ENCODE measurements at places on chromosomes 2 and 18. TPM values are rescaled to one million over a fixed set of nuclear protein-coding genes. Genes with fewer than 3 reads are reported as not detected.
A peak's percentile ranks its signal among the peaks of the same experiment; 100 is the strongest.

GRCh38 chr2:190159453-190159852 is 96.9 kb upstream of the MSTN start:
- no peaks in the 10 kb centered on the region for H3K4me1 ChIP-seq
- no peak for DNase-seq
- no peaks in the 10 kb centered on the region for H3K27me3 ChIP-seq
- no peak overlapping the region for H3K27ac ChIP-seq

DNA sequence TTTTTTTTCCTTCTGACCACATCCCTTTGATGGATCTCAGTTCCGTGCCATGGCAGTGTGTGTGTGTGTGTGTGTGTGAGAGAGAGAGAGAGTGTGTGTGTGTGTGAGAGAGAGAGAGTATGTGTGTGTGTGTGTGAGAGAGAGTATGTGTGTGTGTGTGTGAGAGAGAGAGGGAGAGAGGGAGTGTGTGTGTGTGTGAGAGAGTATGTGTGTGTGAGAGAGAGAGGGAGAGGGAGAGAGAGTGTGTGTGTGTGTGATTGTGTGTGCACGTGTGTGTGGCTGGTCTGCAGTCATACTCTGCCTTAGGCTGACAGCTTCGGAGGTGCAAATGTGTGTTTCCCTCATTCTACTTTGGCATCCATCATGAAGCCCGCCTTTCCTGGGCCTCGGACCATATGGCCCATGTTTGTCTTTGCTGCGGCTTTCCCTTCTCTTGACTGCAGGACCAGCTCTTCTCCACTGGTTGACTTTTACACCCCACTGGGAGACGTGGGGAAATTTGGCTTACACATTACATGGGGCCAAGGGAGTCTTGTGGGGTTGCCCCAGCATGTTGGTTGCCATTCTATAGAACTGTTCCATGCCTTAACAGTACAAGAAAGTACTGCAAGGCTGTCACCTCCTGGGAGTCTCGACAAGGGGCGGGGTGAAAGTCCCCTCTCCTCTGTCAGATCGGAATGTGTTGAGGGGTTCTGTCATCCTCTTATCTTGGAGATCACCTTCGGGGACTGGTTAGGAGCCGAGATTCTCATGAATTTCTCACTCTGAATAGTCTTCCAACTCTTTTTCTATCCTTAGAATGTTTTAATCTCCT is 21.6 kb downstream of the TSN start:
- peak overlapping the region; percentile 31 for H3K4me3 ChIP-seq
- H3K27ac ChIP-seq: peak overlapping the region; percentile 74
- H3K36me3 ChIP-seq: peaks cover 4% of the 10 kb centered on the region
- DNase-seq: no peak

GRCh38 chr2:240596080-240596460 is 9.5 kb downstream of the CAPN10 start:
- DNase-seq: no peak
- H3K27me3 ChIP-seq: no peaks in the 10 kb centered on the region
- no peak overlapping the region for H3K27ac ChIP-seq
- H3K4me1 ChIP-seq: no peaks in the 10 kb centered on the region
- H3K36me3 ChIP-seq: no peaks in the 10 kb centered on the region

DNA sequence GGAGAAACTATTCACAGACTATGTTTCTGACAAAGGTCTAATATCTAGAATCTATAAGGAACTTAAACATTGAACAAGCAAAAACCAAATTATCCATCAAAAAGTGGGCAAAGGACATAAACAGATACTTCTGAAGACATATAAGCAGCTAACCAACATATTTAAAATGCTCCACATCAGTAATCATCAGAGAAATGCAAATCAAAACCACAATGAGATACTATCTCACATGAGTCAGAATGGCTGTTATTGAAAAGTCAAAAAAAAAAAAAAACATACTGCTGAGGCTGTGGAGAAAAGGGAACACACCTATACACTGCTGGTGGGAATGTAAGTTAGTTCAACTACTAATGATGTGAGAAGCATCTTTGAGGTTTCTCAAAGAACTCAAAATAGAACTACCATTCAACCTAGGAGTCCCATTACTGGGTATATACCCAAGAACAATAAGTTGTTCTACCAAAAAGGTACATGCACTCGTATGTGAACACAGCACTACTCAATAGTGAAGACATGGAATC is 220.4 kb upstream of the TFPI start:
- H3K4me1 ChIP-seq: no peaks in the 10 kb centered on the region
- H3K4me3 ChIP-seq: no peak overlapping the region
- H3K27me3 ChIP-seq: peaks cover 3% of the 10 kb centered on the region
- no peaks in the 10 kb centered on the region for H3K36me3 ChIP-seq

GRCh38 chr2:123518367-123518766 is 506.7 kb upstream of the CNTNAP5 start:
- H3K27me3 ChIP-seq: no peaks in the 10 kb centered on the region
- no peak overlapping the region for H3K4me3 ChIP-seq
- no peak for DNase-seq
- no peak overlapping the region for H3K27ac ChIP-seq

DNA sequence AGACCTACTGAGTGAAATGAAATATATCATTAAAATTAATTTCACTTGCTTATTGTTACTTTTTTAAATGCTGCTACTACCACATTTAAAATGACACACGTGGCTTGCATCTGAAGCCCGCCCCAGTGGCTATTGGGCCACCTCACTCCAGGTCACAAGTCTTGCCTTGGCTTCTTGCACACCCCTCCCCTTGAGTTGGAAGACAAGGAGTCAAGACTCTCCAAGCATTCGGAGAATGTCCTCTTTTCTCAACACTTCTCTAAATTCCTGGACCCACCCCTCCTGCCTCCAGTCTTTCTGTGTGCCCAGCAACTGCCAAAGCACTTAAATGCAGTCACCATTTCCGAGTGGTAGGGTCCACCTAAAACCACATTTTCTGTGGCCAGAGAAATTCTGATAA is 73.4 kb downstream of the ZBTB7C start:
- H3K4me1 ChIP-seq: peaks cover 25% of the 10 kb centered on the region
- peaks cover 2% of the 10 kb centered on the region for H3K27me3 ChIP-seq
- peaks cover 4% of the 10 kb centered on the region for H3K36me3 ChIP-seq
- H3K4me3 ChIP-seq: no peak overlapping the region

DNA sequence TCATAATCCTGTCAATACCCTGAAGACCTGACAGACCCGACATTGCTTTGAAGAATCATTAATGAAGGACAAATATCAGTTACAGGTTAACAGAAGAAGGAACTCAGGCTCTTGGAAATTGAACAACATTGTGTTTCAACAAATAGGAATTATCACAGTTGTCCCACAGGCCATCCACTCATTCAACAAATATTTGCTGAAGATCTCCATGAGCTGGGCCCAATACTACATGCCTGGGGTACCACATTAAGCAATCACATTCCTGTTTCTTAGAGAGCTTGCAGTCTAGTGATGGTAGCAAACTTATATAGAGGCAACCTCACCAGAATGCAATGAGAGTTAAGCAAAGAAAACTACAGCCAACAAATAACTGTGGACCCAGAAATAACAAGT is 671.6 kb upstream of the ACVR2A start:
- no peaks in the 10 kb centered on the region for H3K4me1 ChIP-seq
- no peak overlapping the region for H3K27ac ChIP-seq
- H3K27me3 ChIP-seq: no peaks in the 10 kb centered on the region
- no peak overlapping the region for H3K4me3 ChIP-seq
- no peaks in the 10 kb centered on the region for H3K36me3 ChIP-seq
- DNase-seq: no peak

The CPLX4 gene
- not detected for total RNA-seq

The KLHL14 gene
- not detected for total RNA-seq
